Substantia nigra (tissue), 51 donors: ENCODE measurements at places on chromosomes 1 and 21.

GRCh38 chr21:31946231-31946630 is 73.4 kb downstream of the HUNK start:
- no peak for DNase-seq

DNA sequence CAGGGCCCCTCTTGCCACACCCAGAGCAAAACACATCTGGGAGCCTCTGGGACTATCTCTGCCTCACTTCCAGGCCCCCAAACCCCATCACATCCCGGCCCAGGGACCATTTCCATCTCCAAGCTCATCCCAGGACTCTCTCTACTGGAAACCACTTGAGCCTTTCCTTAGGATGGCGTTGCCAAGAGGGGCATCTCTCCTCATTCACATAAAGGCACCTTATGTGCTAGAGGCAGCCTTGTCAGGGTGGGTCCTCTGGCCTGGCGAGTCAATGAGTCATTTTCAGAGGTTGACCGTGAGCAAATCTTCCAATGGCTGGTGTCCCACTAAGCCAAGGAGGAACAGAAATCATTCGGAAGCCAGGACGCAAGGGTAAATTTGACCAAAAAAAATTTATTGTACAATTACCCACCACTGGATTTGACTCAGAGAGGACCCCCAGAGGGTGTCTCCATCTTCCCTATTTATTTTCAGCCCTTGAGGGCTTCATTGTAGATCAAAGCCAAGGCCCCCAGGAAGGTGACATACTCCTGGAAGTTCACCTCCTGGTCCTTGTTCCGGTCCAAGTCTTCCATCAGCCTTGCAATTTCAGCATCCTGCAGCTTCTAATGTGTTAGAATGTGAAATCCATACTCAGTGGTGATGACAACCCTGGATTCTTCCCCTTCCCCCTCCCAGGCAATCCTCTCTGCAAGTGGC is 1.4 kb downstream of the S100A6 start:
- DNase-seq, result no peak

- DNase-seq, result no peak
These were observed 31.0 kb upstream of the IFI16 start for GRCh38 chr1:158978730-158979129.

DNA sequence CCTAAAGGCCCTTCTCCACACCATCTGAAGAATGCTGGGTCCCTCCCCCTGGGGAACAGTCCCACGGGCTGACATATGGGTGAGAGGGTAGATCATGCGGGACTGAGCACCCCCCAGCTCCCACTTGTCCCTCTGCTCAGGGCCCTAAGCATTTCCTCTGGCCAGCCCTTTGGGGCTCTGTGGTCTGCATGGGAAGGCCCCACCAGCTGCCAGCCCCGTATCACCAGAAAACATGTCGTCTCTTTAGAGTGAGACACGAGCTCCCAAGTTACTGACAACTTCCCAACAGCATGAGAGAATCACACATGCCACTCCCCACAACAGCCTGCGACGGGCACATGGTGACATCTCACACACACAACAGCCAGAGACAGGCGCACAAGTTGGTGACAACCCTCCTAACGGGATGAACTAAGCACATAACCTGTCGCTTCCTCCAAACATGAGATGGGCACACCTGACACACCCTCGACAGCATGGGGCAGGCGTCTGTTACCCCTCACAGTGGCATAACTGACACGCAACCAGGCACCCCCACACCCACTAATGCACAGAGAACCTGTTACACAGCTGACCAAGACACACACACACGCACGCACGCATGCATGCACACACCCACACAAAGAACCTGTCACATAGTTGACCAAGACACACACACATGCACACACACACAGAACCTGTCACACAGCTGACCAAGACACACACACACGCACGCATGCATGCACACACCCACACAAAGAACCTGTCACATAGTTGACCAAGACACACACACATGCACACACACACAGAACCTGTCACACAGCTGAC is 41.2 kb downstream of the AHDC1 start:
- DNase-seq, result no peak

- no peak for DNase-seq
These were observed 64.2 kb upstream of the CYYR1 start for GRCh38 chr21:26637201-26637745.

DNA sequence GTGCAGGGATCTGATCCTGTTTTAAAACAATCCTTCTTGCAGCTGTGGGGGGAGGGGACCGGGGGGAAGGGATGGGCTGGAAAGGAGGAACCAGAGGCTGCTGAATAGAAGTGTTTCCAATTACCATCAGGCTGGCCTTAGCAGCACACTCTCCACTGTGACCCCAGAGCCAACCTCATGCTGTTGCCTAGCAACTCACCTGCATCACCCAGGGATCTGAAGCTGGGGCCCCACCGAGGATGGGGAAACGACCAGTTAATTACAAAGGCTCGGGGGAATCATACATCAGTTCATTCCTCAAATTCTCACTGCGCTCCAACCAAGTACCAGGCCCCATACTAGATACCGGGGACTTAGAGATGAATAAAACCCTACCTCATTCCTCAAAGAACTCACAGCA is 11.9 kb upstream of the GPX7 start:
- no peak for DNase-seq
